ENCODE measurements at places on chromosomes 2 and 18.

- DNase-seq, result no peak
These were observed 66.9 kb downstream of the ATAD2B start for GRCh38 chr2:23859983-23860382.

- DNase-seq, result no peak
These were observed 5.2 kb downstream of the ZNF385B start for GRCh38 chr2:179856205-179856604.

GRCh38 chr2:149816756-149817551, 229.4 kb upstream of the MMADHC start:
- no peak for DNase-seq

GRCh38 chr18:58863539-58864145, 1.0 kb upstream of the ZNF532 start:
- DNase-seq, result no peak

GRCh38 chr18:55737781-55738468, 149.9 kb upstream of the TCF4 start:
- DNase-seq, result no peak

DNA sequence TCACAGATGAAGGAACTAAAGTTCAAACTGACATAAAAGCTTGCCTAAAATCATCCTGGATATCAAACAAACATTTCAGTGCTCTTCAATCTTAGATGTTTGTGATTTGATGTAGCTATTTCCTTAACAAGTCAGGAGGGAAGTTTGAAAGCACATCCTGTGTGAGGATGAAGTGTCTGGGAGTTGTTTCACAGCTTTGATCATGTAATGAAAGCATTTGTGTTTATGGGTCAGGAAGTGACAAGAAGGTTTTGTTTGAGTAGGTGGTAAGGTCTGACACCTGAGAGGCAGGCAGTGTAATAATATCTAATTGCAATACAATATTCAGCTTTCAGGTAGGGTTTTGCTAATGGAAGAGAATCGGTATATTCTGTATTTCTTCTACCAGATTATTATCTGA, 26.0 kb upstream of the CSRNP3 start:
- no peak for DNase-seq

- no peak for DNase-seq
These were observed 217.8 kb downstream of the CDH2 start for GRCh38 chr18:27959101-27959500.

Measured in tibial nerve (tissue), 4 donors.